ENCODE measurements at places on chromosomes 2 and 18.

DNA sequence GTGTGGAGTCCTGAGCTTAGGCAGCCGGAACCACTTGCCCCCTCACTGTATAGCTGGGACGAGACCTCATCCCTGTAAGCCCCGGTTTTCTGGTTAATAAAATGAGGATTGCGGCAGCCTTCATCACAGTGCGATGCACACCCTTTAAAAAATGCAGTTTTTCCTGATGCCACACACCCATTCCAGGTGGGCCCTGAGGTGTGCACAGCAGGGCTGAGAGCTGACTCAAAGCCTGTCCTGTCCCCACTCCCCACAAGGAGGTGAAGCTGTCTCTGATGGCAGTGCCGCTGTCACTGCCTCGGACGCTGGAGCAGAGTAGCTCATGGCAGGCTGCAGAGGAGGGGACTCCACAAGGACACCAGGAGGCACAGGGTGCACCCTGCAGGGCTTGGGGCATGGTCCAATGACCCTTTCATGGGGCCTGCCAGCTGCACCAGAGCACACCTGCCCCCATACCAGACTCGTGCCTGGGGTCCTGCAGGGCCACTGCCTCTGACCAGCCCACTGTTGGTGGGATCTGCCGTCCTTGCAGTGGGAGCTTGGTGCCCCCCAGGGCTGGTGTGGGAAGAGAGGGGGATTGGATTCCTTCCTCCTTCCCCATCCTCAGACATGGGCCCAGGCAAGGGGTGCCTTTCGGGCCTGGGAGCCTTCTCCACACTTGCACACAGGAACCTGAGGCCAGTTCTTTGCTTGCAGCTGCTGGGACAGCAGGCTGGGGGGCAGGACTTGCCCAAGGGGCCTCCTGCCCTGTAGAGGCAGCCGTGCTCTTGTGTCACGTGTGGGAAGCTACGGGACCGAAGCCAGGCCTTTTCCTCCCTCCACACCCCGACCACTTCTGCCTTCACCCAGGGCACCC lies 22.8 kb downstream of the GPC1 start:
- no peak for DNase-seq

DNA sequence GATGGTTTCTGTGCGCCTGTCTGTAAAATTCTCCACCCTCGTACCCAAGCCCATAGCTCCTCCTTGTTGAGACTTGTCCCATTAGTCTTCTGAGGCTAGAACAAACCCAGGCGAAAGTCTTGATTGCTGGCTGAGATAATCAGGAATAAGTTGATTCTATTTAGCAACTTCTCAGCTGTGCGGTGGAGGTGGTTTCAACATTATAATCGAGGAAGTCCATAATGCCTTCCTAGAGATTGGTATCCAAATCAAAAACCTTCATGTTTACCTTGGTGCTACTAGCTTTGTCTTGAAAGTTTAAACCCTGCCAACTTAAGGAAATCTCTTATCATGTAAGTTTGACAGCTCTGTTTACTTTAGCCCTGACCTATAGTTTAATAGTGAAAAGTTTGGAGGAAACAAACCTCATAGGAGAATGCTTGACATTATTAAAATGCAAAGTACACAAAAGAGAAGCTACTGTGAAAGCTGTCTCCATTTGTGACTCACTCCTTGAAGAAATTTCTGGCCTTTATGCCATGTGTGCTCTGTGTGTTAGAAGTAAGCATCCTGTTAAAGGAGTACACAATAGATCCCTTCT lies 36.6 kb upstream of the DSC1 start:
- DNase-seq = no peak

GRCh38 chr2:1538663-1539062 lies 125.4 kb downstream of the TPO start:
- DNase-seq = no peak

- peak; percentile 20 for DNase-seq
Observed at GRCh38 chr2:13652531-13653313, 936.0 kb downstream of the TRIB2 start.

DNA sequence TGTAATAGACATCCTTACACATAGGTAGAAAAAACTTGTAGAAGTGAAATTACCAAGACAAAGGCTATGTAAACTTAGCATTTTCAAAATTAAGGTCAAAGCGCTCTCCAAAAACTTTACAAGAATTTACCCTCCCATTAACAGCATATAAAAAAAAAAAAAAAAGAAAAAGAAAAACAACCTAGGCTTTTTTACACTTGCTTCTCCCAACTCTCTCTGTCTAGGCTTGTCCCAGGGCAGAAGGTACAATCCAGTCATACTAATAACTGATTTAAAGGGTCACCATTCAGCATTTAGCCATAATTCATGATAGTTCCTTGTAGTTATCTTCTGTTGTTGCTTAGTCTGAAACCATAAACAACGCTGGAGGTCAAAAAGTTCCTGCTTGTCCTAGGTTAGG lies 130.5 kb downstream of the BCL2 start:
- no peak for DNase-seq

- DNase-seq = no peak
Observed at GRCh38 chr18:55735969-55736368, 148.0 kb upstream of the TCF4 start.

- DNase-seq = no peak
Observed at GRCh38 chr2:161919873-161920272, 154.1 kb downstream of the DPP4 start.
